HCEC 1CT (cell line): ENCODE measurements at places on chromosomes 7 and 10.

DNA sequence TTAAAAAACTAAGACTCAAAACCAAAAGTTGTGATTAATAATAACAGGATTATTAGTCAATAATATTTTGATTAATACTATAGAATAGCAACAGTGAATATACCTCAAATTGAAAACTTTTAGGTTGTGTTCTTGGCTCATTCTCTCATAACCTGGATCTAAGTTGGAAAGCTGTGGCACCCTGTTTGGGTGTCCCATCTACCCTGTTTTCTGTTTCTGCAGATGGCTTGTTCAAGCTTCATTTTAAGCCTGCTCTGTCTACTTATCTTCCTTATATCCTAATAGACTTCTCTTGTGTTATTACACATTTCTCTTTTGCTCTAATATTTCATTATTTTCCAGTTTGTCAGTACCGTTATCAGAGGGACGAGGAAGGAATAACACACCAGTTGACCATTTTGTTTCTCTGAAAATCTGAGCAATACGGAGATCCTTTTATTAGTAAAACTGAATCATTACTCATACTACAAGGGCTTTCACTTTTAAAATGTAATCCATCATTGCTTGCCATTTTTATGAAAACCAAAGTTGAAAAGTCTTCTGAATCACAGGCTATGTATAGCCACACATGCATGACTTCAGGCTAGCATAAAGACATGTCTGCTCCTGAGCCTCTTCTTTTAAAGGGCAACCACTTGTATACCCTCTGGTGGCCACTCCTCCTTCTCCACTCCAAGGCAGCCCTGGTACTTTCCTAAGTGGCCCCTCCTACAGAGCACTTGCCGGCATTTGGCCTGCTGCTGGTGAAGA is 22.3 kb downstream of the COX15 start:
- peak; percentile 78 for DNase-seq

DNA sequence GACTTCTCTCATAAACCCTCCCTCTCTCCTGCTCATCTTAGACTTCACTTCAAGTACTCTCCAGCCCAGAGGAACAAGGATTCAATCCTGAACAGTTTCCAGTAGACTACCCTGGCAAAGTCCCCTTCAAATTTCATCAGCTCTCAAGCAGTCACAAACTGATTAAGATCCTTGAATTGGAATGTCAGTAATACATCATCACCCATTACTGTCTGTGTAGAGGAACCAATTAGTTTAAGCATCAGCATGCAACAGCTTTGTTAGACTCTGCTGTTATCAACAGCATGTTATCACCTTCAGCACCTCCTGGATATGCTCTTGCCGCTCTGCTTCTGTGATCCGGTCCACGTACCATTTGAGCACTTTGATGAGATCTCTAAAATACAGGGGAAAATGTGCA is 307.0 kb upstream of the IMMP2L start:
- DNase-seq, result no peak

DNA sequence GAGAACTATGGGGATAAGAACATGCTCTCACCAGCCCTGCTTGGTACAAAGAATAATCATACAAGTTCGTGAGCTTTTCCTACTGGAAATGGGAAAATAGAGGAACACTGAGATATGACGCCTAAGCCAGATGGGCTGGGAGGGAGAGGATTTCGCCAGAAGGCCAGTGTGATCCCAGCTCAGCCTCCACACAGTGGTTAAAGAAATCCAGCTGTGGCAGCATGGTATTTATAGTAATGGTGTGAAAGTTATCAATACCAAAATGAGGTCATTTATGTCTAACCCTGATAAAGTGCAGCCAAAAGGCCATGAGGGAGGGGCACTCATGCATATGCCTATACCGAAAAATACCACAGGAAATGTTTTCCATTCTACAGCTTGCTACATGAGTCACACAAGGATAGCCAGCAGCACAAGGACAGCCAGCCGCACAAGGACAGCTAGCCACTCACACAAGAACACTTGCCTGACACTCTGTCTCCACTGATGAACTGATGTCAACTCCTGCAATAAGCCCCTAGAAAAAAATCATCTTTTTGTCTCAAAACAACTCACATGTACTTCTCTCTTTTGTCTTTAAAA is 49.4 kb downstream of the FRMPD2 start:
- DNase-seq, result no peak

GRCh38 chr7:22277375-22277774 is 79.6 kb downstream of the RAPGEF5 start:
- DNase-seq, result no peak

GRCh38 chr7:149477494-149478443 is 16.9 kb upstream of the ZNF777 start:
- no peak for DNase-seq

DNA sequence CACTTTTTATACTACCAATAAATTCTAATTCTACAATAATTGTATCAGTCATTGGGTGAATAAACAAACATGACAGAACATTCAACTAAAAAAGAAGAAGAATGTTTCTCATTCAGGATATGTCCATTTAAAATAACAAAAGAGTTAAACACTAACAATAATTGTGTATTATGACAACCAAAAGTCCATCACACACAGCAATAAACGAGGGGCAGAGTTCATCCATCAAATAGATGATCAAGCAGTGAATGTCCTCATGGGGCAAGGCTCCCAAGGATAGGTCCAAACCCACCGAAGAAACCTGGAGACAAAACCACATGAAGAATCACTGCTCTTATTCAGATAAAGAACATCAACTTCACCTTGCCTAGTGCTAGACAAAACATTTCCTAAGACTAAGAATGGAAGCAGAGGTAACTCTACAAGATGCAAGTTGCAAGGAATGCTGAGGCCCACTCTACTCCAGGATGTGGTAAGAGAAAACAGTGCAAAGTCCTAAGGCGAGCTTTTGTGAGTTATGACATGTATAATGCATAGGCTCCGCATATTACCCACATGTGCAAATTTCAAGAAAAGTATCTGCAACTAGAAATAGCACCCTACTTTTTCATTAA is 115.1 kb downstream of the PARD3 start:
- no peak for DNase-seq

GRCh38 chr7:105493196-105493922 is 28.7 kb downstream of the PUS7 start:
- no peak for DNase-seq

- DNase-seq, result no peak
Measured at GRCh38 chr7:29611941-29612544, 48.4 kb downstream of the PRR15 start.

DNA sequence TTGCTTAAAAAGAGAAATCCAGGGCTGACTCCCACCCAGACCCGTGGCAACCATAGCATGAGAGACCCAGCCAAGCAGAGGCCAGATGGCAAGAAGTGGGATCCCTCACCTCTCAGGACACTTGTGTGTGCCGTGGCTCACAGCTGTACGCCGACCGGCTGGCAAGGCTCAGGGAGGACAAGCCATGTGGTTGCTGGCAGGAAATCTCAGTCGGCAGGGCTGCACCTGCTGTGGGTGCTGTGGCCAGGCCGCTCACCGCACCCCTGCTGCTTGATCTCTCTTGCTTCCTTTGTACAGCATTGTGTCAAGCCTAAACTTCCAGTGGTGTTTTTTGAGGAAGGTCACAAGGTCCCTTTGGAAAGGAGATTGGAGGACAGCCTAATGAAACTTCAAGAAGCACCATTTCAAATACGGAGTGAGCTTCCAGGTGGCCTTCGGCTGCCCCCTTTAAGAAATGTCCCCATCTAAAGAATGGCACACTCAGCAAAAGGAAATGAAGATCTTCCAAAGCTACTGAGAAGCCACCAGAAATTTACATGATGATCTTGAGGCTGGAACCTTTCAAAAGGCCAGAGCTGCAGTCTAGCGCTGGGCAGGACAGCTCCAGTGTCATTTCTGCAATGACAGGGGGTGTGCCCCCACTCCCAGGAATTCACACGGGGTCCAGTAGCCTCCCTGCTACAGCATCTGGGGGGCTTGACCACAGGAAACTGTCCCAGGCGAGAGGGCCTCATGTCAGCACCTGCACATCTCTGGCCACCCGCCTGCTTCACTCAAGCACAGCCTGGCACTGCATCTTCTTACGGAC is 409.0 kb upstream of the MGMT start:
- no peak for DNase-seq

GRCh38 chr7:44814919-44815318 is 18.4 kb downstream of the PPIA start:
- DNase-seq, result no peak

DNA sequence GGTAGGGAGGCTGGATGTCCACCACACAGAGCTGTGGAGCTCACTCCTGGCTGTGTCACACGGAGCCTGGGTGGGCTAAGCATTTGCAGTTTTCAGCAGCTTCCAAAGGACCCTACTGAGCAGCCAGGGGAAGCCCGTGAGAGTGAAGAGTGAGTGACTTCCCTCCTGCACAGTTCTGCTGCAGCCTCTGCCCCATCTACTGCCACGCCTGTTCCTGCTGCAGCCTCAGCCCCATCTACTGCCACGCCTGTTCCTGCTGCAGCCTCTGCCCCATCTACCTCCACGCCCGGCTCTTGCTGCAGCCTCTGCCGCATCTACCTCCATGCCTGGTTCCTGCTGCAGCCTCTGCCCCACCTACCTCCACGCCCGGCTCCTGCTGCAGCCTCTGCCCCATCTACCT is 12.2 kb downstream of the ADAM8 start:
- no peak for DNase-seq

- no peak for DNase-seq
Measured at GRCh38 chr10:23988006-23988405, 220.9 kb upstream of the KIAA1217 start.

GRCh38 chr10:51079331-51079730 is 5.0 kb downstream of the PRKG1 start:
- no peak for DNase-seq

- DNase-seq, result no peak
Measured at GRCh38 chr7:115135769-115136410, 214.0 kb downstream of the MDFIC start.

DNA sequence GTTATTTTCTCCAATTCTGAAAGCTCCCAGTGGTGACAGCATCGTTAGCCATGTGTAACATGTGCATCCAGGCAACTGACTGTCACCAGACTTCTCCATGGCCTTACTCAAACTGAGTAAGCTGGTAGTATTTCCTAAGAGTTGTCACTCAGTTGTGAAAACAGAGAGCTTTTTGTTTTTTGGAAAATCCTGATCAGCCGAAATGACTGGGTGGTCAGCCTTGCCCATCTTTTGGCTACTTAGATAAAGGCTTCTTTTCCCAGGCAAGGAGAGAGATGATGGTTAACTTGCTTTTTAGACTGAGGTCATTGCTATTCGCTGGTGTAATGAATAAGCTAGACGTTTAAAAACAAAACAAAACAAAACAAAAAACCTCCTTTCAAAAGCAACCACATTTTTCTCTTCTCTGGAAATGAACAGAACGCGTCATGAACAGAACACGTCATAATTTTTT is 159.5 kb upstream of the KLF14 start:
- peak; percentile 67 for DNase-seq

- no peak for DNase-seq
Measured at GRCh38 chr7:145265180-145265579, 429.3 kb upstream of the TPK1 start.

GRCh38 chr7:135710417-135711138 is 17.4 kb downstream of the SLC13A4 start:
- DNase-seq, result peak; percentile 18

DNA sequence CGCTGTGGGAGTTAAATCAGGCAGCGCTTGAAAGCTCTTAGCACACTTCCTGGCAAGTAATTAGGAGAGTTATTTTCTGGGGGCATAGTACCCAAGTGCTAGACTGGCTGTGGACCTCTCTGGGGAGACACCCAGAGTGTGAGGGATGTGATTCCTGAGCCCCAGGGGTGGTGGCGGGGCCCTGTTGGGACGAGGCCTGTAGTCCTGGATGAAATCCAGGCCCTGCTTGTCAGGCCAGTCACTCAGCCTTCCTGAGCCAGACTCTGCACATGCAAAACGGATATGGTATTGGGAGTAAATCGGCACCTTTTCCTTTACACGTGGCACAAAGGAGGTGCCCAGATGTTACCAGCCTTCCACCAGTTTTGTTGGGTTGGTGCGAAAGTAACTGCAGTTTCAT is 31.2 kb downstream of the TRRAP start:
- no peak for DNase-seq

GRCh38 chr10:112532189-112532588 is 85.2 kb downstream of the VTI1A start:
- DNase-seq, result peak; percentile 25

DNA sequence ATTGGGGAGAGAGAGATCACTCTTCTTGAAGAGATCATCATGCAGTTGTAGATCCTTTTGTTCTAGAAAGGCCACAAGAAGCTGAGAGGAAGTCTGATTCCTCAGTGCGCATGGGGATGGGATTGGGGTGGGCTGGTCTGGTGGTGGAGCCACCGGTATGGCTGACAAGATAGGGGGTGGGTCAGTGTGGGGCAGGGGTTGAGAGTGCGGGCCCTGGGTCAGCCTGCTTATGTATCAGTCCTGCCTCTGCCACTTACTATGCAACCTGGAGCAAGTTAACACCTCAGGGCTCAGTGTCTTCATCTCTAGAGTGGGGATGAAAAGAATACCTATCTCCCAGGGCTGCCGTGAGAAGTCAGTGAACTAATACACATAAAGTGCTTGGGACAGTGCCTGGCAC is 8.0 kb downstream of the SMARCD3 start:
- DNase-seq, result no peak

DNA sequence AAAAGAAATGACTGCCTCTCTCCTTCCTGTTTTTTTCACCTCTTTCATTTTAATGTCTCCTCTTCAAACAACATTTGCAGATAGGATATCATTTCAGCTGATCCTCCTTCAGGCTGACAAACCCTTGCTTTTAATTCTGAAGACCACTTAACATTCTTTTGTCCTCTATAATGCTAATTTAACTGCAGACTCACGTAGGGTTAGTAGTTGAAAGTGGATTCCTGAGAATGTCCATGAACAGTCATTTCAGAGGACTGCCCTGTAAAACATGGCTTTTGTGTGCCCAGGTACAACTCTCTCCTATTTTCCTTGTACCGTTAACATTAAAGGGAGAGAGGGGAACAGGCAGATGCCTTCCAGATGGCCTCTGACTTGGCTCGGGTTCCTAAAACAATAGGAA is 524.4 kb downstream of the SDK1 start:
- DNase-seq, result no peak

- no peak for DNase-seq
Measured at GRCh38 chr7:159151231-159151630, 6.6 kb upstream of the VIPR2 start.

- DNase-seq, result no peak
Measured at GRCh38 chr7:151489498-151489897, 30.2 kb downstream of the RHEB start.
